Caco-2 (cell line): ENCODE measurements at places on chromosomes 12 and 14. TPM values are rescaled to one million over a fixed set of nuclear protein-coding genes. Genes with fewer than 3 reads are reported as not detected.

Gene TRIP11
- 42.9 and 43.4 TPM in 2 replicates for total RNA-seq

Gene BMAL2
- total RNA-seq, result 35.4 and 36.0 TPM in 2 replicates

GRCh38 chr12:57632073-57632957 is 686 bp downstream of the B4GALNT1 start:
- DNase-seq, result no peak

DNA sequence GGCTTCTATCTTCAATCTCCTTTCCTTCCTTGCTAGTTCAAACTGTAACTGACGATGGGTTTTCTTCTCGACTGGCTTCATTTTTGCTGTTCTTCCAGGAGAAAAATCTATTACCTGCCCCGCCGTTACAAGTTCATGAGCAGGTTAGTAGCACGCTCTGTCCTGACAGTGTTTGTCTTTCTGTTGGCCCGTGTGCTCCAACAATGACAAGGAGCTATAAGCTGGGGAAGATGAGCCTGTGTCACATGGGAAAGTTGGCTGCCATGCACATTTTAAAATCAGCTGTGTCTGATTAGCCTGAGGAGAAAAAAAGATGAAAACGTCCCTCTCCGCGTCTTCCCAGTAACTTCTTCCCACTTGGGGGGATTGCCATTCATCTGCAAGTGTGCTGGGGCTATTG is 180.2 kb downstream of the ANO4 start:
- DNase-seq, result no peak
